Adrenal gland (tissue), 19 donors: ENCODE measurements at places on chromosomes 4 and X. TPM values are rescaled to one million over a fixed set of nuclear protein-coding genes. Genes with fewer than 3 reads are reported as not detected.

The GPRASP3 gene
- total RNA-seq: 3.6 TPM

The CXCL1 gene
- not detected for total RNA-seq

The SUPT20HL1 gene
- total RNA-seq: not detected

The SSX4 gene
- not detected for total RNA-seq

The LONRF3 gene
- 8.0 TPM for total RNA-seq

The RENBP gene
- 20.1 TPM for total RNA-seq

The OTUD6A gene
- not detected for total RNA-seq

The IL21 gene
- not detected for total RNA-seq

The DCAF8L2 gene
- total RNA-seq: not detected

The MAGEA8 gene
- not detected for total RNA-seq

The TCEAL6 gene
- total RNA-seq: not detected

The TCEANC gene
- 5.5 TPM for total RNA-seq

GRCh38 chr4:101236097-101236496 lies 111.2 kb downstream of the PPP3CA start:
- H3K4me3 ChIP-seq: no peak overlapping the region
- no peaks in the 10 kb centered on the region for H3K36me3 ChIP-seq
- H3K27ac ChIP-seq: no peak overlapping the region
- no peak for DNase-seq
- no peaks in the 10 kb centered on the region for H3K27me3 ChIP-seq

GRCh38 chr4:148097801-148098200 lies 344.4 kb downstream of the NR3C2 start:
- H3K4me1 ChIP-seq: no peaks in the 10 kb centered on the region
- H3K27me3 ChIP-seq: no peaks in the 10 kb centered on the region
- DNase-seq: no peak

DNA sequence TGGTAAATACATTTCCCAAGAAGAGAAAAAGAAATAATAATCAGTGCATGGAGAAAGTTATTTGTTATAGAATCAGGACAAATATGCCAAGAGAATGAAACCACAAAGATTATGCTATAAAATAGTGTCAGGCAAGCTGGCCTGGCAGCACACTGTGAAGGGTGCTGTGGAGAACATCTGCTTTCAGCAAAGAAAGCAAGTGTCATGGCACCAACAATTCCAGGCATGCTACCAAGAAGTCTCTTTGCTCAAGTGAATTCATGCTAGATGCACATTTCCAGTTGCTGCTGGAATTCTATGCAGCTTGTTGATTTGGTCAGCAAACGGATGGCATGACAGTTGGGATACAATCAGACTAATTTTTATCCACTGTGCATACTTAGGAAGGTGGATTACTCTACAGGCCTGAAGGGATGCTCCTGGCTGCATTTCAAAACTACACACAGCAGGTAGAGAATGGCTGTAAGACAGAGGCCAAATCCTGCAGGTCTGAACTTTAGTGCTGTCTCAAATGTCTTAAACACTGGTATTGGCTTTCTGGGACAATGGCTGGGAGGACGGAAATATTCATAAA lies 154.6 kb upstream of the FAT1 start:
- no peak for DNase-seq
- no peaks in the 10 kb centered on the region for H3K27me3 ChIP-seq
- H3K4me3 ChIP-seq: no peak overlapping the region
- H3K27ac ChIP-seq: no peak overlapping the region
- no peaks in the 10 kb centered on the region for H3K4me1 ChIP-seq
- no peaks in the 10 kb centered on the region for H3K36me3 ChIP-seq

GRCh38 chr4:140102421-140102820 lies 51.6 kb downstream of the MAML3 start:
- no peak overlapping the region for H3K4me3 ChIP-seq
- H3K36me3 ChIP-seq: no peaks in the 10 kb centered on the region
- no peaks in the 10 kb centered on the region for H3K27me3 ChIP-seq
- no peak for DNase-seq
- H3K27ac ChIP-seq: no peak overlapping the region
- peaks cover 43% of the 10 kb centered on the region for H3K4me1 ChIP-seq

- DNase-seq: peak; percentile 81
- H3K27ac ChIP-seq: peak overlapping the region; percentile 72
- peak overlapping the region; percentile 3 for H3K4me3 ChIP-seq
- no peaks in the 10 kb centered on the region for H3K27me3 ChIP-seq
- peaks cover 13% of the 10 kb centered on the region for H3K4me1 ChIP-seq
Measured at GRCh38 chrX:17527135-17527701, 152.2 kb downstream of the NHS start.

- H3K27me3 ChIP-seq: no peaks in the 10 kb centered on the region
- no peak overlapping the region for H3K4me3 ChIP-seq
- no peak overlapping the region for H3K27ac ChIP-seq
Measured at GRCh38 chr4:74567981-74568380, 123.0 kb downstream of the AREG start.

DNA sequence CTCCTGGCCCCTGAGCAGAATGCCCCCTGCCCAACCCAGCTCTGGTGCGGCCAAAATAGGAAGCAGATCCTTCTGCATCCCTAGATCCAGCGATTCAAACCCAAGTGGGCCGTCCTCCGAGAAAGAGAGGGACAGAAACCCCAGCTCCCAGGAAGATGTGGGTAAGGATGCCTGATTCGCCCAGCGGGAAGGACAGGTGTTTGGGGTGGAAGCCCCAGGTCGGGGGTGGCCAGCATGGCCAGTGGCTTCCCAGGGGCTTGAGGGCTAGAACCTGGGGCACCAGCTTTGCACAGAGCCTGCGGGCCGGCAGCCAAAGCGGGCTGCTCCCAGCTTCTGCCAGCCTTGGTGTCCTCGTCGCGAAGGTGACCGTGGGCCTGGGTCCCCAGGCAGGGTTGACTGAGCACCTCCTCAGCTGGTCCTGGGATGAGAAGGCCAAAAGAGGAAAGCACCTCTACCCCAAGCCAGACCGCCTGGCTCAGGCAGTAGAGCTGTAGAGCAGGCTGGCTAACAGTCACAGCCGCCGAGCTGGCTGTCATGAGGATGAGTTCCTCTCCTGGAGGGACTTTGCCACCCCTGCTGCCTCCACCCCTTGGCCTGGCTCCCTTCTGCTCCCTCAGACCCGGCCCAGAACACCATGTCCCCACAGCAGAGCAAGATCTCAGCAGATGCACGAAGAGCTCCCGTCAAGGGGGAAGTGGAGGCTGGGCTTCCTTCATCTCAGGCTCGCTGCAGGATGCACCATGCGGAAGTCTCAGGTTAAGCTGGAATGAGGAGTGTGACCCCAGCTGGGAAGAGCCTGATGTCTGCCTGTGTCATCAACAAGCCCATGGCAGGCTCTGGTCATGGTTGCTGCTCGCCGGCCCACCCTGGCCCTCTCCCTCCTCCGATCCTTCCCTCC lies 59.9 kb downstream of the CPZ start:
- no peak overlapping the region for H3K27ac ChIP-seq
- no peaks in the 10 kb centered on the region for H3K36me3 ChIP-seq
- no peak for DNase-seq
- no peak overlapping the region for H3K4me3 ChIP-seq
- H3K27me3 ChIP-seq: no peaks in the 10 kb centered on the region
- H3K4me1 ChIP-seq: no peaks in the 10 kb centered on the region

GRCh38 chr4:1300466-1301455 lies 11.1 kb downstream of the MAEA start:
- H3K27me3 ChIP-seq: no peaks in the 10 kb centered on the region
- H3K27ac ChIP-seq: peak overlapping the region; percentile 14
- H3K4me3 ChIP-seq: no peak overlapping the region
- peaks cover 31% of the 10 kb centered on the region for H3K4me1 ChIP-seq
- peaks cover 21% of the 10 kb centered on the region for H3K36me3 ChIP-seq

DNA sequence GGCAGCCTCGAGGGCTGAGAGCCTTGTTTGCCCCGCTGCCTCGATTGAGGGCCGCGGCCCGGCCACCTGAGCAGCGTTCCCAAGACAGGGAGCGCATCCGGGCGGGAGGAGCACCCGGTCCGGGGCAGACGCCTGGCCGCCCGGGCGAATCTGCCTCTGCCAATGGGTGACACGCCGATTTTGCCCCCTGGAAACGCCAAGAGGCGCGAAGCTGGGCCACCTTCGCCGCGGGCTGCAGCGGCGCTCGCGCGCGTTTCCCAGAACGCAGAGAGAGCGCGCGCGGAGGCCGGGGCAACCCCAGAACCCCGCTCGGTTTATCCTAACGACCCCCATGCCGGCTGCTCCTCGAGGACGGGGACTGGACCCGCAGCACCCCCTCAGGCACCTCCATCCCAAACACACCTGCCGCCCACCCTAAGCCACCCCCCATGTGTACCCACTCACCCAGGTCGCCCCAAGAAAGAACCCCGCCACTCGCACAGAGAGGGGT lies 575 bp downstream of the MAP7D2 start:
- H3K4me1 ChIP-seq: no peaks in the 10 kb centered on the region
- H3K36me3 ChIP-seq: no peaks in the 10 kb centered on the region
- peaks cover 22% of the 10 kb centered on the region for H3K27me3 ChIP-seq
- no peak overlapping the region for H3K27ac ChIP-seq
- no peak for DNase-seq

DNA sequence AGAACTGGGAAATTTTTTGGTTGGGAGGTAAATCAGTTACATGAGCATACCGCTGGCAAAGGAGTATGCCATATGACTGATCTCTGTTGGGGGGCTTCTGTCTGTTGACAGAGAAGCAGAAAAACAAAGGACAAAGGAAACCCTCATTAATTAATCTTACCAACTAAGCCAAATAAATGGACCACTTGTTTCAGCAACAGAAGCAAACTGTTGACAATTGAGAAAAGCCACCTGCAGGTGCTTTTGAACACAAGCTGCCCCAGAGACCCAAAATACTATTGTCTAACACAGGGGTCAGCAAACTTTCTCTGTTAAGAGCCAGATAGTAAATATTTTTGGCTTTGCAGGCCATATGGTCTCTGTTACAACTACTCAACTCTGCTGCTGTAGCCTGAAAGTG lies 7.0 kb upstream of the FRYL start:
- H3K27me3 ChIP-seq: no peaks in the 10 kb centered on the region
- H3K4me1 ChIP-seq: no peaks in the 10 kb centered on the region
- no peak overlapping the region for H3K27ac ChIP-seq
- no peak for DNase-seq
- H3K36me3 ChIP-seq: no peaks in the 10 kb centered on the region
- H3K4me3 ChIP-seq: no peak overlapping the region

DNA sequence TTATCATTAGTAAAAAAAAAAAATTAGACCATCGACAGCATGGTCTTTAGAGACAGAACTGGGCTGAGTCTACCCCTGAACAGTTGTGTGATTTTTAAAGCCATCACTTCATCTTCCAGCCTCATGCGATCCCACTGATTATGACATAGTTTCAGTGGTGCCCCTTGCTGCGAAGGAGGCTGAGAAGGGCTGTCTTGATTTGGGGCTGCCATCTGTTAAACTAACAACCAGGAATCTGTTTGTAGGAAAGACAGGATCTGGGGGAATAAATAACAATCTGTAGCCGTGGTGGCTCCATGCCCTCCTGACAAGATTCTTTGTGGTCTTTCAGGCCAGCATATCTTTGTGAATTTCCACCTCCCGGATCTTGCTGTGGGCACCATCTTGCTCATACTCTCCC lies 17.1 kb downstream of the SLC34A2 start:
- no peaks in the 10 kb centered on the region for H3K4me1 ChIP-seq
- H3K27me3 ChIP-seq: peaks cover under 1% of the 10 kb centered on the region
- no peak overlapping the region for H3K4me3 ChIP-seq
- no peak for DNase-seq
- no peaks in the 10 kb centered on the region for H3K36me3 ChIP-seq

DNA sequence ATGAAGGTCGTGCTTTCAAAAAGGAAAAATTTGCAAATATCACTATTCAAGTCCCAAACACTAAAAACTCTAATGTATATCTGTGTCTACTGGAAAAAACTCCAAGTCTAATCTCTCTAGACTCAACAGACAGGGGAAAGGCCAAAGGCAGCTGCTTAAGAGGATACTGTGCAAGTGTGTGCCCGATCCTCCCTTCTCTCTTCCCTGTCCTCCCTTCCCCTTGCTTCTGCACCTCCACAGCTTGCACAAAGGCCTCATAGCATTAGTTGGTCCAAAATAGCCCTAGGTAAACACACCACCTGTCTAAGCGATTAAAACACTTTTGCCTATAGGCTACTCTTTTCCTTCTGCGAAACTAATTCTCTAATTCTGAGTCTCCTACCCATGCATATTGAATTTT lies 10.6 kb downstream of the C4orf54 start:
- H3K27ac ChIP-seq: no peak overlapping the region
- no peak overlapping the region for H3K4me3 ChIP-seq
- peaks cover 20% of the 10 kb centered on the region for H3K4me1 ChIP-seq
- H3K36me3 ChIP-seq: no peaks in the 10 kb centered on the region
- DNase-seq: no peak

GRCh38 chr4:73743281-73743680 lies 2.9 kb downstream of the CXCL8 start:
- peaks cover 13% of the 10 kb centered on the region for H3K4me1 ChIP-seq
- no peak overlapping the region for H3K4me3 ChIP-seq
- H3K27ac ChIP-seq: no peak overlapping the region
- no peaks in the 10 kb centered on the region for H3K27me3 ChIP-seq

- H3K27me3 ChIP-seq: no peaks in the 10 kb centered on the region
- H3K27ac ChIP-seq: no peak overlapping the region
- H3K4me1 ChIP-seq: peaks cover 28% of the 10 kb centered on the region
- H3K36me3 ChIP-seq: no peaks in the 10 kb centered on the region
- no peak overlapping the region for H3K4me3 ChIP-seq
Measured at GRCh38 chr4:924107-925096, 7.7 kb downstream of the GAK start.

DNA sequence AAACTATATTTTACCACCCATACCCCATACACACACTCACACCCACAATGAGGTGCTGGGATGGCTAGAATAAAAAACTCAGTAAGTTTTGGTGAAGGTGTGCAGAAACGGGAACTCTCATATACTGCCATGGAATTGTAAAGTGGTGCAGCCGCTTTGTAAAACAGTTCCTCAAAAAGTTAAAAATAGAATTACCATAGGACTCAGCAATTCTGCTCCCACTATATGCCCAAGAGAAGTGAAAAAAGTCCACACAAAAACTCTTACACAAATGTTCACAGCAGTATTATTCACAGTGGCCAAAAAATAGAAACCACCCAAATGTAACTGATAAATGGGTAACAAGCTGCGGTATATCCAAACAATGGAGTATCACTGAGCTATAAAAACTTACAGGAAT lies 6.5 kb downstream of the CENPU start:
- no peaks in the 10 kb centered on the region for H3K4me1 ChIP-seq
- no peak for DNase-seq
- H3K27me3 ChIP-seq: no peaks in the 10 kb centered on the region
- H3K36me3 ChIP-seq: no peaks in the 10 kb centered on the region
- H3K4me3 ChIP-seq: no peak overlapping the region

DNA sequence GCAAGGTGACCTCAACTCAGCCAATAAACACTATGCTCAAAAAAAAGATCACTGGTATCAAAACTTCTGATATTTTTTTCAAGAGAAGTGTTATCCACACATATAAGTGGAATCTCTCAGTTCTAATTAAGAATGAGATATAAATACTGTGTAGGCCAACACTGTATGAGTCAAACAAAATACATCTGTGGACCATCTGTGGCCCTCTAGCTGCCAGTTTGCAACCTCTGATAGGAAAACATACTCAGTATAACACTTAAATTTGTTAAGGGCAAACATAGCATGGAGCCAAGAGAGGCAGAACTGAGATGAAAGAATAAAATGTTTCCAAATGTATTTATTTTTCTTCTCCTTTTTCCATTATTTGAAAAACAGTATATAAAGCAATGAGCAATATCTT lies 377.3 kb downstream of the ARAP2 start:
- H3K36me3 ChIP-seq: no peaks in the 10 kb centered on the region
- no peak overlapping the region for H3K4me3 ChIP-seq
- DNase-seq: no peak
- H3K4me1 ChIP-seq: no peaks in the 10 kb centered on the region
- no peaks in the 10 kb centered on the region for H3K27me3 ChIP-seq
- no peak overlapping the region for H3K27ac ChIP-seq
